ENCODE measurements at places on chromosomes 5 and 9.

GRCh38 chr5:65546141-65546540 lies 16.8 kb downstream of the CENPK start:
- DNase-seq, result no peak

- no peak for DNase-seq
These were observed 678 bp downstream of the PLPP7 start for GRCh38 chr9:131290036-131290766.

DNA sequence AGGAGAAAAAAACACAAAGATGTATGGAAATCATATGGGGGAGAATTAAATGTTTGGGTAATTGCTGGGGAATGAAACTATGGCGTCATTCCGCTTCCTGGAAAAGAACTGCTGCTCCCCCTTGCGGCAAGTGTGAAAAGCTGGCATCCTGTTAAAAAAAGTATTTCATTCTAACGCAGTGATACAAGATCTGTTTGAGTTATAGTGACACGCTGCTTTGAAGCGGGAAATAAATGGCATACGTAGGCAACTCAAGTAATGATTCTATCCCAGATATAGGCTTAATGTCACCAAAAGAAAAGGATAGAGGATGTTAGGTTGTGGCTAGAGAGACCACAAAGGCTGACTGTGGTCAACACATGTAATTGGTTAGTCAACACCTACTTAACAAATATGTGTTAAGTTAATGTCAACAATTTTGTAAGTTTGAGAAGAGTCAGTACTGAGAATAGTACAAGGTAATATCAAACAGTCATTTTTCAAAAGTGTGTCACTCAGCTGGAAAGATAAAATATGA lies 70.2 kb upstream of the ALDH1A1 start:
- peak; percentile 28 for DNase-seq

- no peak for DNase-seq
These were observed 1.4 kb downstream of the NOL6 start for GRCh38 chr9:33472171-33472880.

DNA sequence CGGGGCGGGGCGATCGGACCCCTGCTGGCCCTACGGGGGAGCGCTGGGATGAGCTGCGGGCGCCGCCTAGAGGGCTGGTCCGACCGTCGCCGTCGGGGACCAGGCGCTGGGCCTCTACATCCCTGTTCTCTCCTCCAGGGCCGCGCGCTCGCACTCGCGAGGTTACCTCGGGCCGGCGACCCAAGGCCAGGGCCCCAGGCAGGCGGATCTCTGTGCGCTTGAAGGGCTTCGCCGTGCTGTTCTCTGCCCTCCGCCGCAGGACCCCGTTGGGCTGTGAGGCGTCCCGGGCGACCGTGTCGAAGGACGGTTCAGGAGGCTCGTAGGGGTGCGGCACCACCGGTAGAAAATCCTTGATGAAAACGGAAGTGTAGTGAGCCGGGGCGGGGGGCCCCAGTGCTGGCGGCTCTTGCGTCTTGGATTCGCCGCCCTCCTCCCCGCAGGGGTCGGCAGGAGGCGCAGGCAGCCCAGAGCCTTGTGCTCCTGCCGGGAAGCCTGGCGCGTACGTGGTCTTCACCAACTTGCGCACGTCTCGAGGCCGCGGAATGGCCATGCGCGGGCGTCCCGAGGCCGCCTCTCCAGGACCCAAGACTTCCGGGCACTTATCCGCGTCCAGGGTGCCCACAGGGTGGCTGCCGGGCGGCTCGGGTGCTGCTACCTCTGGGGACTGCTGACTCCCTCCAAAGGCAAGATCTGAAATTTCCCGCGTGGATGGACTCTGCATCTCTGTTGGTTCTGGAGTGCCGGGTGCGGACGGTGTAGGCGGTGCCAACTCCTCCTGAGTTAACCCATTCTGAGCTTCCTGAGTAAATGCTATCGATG lies 2.0 kb downstream of the PROB1 start:
- DNase-seq, result peak; percentile 68

- no peak for DNase-seq
These were observed 240.8 kb downstream of the FSTL4 start for GRCh38 chr5:133371371-133372155.

Measured in mesothelial cell of epicardium (in vitro differentiated cells).